ENCODE measurements at places on chromosomes 4 and X.

GRCh38 chrX:136250191-136251040 lies 784 bp downstream of the MAP7D3 start:
- DNase-seq = no peak

DNA sequence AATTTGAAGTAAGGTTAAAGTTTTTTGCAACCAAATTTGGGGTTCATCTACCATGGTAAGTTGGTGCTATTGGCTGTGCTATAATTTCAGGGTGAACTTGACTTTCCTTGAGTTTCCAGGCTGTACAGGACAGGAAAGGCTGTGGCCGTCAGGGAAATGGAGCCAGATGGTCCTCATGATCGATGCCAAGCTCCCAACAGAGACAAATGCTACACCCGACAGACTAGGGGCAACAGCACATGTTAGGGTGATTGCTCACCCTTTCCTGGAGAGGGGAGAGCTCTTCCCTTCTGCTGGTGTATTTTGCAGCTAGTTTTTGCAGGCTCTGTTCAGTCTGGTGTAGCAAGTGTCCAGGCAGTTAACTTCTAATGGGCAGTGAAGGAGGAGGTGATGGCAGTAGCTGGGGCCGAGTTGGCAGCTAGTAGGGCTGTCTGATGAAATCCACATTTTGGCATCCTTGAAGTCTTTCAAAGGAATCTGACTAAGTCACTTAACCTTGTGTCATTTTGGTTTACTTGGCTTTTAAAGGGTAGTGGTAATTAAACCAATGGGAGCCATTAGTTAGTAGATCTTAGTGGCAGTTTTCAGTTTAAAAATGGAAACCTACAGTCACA lies 47.8 kb downstream of the GAB1 start:
- DNase-seq = no peak

DNA sequence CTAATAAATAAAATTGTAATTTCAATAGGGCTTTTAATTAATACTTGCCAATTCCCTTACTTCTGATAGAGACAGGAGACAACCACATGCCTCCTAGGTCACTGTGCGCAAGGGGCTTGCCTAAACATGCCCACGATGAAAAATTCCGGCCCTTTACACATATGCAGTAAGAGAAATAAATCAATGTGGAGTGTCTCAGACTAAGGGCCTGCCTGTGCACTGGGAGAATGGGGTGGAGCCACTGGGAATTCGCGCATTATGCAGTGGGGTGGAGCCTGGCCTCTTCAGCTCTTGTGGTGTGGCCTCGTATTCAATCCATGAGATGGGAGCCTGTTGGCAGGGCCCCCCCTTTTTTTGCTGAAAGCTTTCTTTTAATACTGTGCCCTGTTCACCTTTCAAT lies 484.5 kb downstream of the PDGFC start:
- DNase-seq = no peak

DNA sequence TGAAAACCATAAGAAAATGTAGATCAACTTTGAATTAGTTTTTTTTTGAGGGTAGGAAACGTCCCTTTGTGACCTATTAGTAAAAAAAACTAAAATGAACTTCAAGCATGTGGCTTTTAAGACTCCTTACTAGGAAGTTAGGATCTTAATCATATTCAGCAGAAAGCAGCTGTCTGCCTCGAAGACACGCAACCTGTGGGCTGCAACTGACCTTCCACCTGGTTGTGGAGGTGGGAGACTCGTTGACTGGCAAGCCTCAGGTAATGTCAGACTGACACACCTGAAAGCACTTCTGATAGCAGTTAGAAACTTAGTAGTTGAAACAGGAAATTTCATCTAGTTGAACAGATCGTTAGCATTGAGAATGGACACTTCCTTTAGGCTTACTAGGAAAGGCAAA lies 37.4 kb downstream of the CCNG2 start:
- no peak for DNase-seq

DNA sequence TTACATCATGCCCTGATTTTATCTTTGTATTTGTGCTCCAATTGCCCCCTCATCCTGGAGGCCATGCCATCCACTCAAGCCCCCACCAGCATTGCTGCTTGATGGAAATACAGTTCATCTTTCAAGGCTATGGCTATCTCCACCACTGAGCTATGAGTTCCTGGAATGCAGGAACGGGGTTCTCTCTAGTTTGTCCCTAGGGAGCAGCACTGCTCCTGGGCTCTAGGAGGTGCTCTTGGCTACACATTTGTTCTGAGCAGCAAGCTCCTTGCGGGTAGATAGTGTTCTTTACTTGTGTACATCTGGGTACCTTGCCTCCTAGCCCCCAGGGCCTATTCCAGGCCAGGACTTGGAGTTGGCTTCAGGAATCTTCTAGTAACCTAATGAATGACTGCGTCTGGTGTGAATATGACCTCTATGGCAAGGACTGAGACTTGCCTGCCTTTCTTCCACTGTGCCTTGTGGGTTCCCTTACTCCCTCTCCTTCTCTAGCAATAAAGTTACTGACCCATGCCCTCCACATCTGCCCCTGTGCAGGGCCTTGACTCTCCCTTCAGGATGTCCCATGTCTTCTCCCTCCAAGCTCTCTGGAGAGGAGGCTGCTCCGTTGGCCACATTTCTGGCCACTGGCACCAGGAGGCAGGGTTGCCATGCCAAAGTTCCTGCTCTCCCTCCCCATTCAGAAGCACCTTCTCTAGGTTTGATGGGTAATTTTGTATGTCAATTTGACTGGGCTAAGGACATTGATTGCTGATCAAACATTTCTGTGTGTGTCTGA lies 7.6 kb downstream of the CITED1 start:
- no peak for DNase-seq
